Astrocyte of the spinal cord (primary cell): ENCODE measurements at places on chromosomes 12 and 14.

DNA sequence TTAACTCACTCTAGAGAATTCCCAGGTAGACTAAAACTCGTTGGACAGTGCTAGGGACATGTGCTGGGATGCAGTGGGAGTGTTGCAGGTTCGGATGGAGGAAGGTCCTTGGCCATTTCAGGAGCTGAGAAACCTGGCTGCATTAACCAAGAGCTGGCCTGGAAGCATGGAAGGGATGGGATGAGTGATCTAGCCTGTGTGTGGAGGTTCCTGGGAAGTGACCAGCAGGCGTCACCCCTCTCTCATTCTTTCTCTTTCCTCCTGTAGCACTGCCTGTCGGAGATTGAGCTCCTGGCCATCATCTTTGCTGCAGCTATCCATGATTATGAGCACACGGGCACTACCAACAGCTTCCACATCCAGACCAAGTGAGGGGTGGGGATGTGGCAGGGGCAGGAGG is 15.6 kb downstream of the PPP1R1A start:
- no peak for DNase-seq

- DNase-seq: peak; percentile 63
These were observed 97.9 kb upstream of the USP44 start for GRCh38 chr12:95648990-95649791.

- DNase-seq: no peak
These were observed 170.3 kb downstream of the GRIN2B start for GRCh38 chr12:13811061-13811460.

GRCh38 chr12:107986183-107986582 is 142.9 kb upstream of the WSCD2 start:
- DNase-seq: no peak

DNA sequence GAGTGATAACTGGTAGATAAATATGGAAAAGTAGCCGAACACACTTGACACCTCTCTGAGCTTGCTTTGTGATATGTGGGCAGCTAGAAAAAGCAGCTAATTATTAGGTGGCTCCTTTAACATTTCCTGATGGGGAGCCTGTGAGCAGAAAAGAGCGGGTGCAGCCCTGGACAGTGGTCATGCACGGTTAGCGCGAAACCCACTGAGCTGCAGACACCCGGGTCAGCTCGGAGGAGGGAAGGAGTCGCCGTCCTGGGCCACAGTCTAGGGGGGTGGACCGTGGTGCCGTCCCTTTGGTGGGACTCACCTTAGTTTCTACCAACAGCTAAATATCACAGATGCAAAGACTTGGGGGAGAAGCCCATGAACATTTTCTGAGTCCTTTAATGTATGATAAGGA is 6.6 kb downstream of the COA8 start:
- DNase-seq: no peak

- no peak for DNase-seq
These were observed 428.3 kb downstream of the FUT8 start for GRCh38 chr14:65840786-65841185.

DNA sequence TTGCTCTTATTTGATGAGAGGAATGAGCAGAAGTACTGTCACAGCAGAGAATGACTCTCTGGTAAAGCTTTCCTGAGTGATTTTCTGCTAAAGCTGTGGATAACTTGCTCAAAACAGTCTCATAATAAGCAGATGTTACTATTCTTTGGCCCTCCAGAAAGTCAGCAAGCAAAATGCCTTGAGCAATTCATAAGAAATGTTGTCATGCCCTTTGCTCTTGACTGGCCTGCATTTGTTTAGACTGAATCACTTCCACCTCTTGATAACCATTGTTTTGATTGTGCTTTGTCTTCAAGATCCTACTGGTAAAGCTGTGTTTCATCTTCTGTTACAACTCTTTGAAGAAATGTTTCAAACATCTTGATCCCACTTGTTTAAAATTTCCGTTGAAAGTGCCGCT is 457.9 kb upstream of the FOXG1 start:
- DNase-seq: peak; percentile 91

DNA sequence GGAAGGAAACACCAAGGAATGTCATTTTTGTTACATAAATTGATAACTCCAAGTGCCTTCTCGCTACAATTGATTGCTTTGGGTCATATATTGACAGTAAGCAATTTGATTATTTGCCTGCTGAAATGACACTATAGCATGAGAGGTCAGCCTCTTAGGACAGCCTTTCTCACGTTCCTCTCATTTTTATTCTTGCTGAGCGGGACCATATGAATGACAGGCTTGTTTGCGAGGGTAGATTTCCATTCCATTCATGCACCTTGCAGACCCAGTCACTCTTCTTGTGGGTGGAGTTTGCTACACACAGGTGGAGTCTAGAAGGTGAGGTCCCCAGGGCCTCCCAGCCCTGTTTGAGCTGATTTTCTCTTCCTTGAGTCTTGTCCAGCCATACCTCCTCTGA is 27.3 kb downstream of the DAAM1 start:
- no peak for DNase-seq

GRCh38 chr12:132049876-132050275 is 94.2 kb downstream of the DDX51 start:
- no peak for DNase-seq

DNA sequence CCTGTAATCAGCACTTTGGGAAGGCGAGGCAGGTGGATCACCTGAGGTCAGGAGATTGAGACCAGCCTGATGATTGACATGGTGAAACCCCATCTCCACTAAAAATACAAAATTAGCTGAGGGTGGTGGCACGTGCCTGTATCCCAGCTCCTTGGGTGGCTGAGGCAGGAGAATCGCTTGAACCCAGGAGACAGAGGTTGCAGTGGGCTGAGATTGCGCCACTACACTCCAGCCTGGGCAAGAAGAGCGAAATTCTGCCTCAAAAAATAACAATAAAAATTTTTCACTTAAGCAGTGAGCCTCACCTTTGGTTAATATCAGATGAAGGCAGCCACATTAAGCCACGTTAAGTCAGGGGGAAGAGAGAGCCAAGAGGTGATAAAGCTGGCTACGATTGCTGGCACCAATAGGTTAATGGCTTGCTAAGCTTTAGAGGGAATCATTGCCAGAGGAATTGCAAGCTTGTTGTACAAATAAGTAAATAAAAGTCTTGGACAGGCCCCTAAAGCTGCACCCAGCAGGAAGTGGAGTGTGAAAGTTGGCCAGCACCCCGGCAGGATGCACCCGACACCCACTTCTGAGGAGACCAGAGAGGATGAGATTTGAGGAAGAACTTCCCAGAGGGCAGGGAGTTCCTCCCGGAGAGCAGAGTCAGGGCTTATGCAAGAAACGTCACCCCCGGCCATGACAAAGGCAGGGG is 41.3 kb upstream of the TESC start:
- DNase-seq: no peak

GRCh38 chr12:53287741-53288216 is 7.6 kb upstream of the PFDN5 start:
- peak; percentile 54 for DNase-seq

GRCh38 chr14:59631237-59631636 is 54.6 kb upstream of the CCDC175 start:
- no peak for DNase-seq

DNA sequence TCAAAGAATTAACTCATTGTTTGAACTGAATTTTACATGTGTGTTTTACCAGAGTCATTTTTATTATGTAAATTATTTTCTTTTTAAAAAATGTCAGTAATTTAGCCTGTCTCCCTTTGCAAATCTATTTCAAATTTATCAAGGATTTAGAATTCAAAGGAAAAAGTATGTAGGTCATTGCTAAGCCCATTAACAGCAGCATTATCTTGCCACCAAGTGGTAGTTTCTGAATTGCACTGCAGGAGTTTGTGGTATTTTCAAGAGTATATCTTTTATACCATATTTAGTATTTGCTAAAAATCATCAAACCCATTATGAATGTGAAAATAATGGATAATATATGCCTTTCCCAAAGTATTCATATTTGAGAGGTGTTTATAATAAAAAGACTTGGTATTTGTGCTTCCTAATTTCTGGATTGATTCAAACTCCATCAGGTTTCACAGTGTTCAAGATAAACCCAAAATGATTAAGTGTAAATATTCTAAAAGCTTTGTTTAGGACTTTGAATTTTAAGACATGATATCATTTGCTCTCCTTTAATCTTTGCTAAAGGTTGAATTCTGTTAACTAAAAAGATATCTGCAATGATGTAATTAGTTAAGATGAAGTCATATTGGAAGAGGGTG is 711.4 kb downstream of the FSCB start:
- DNase-seq: peak; percentile 8

GRCh38 chr14:104746934-104747481 is 5.9 kb upstream of the SIVA1 start:
- no peak for DNase-seq

DNA sequence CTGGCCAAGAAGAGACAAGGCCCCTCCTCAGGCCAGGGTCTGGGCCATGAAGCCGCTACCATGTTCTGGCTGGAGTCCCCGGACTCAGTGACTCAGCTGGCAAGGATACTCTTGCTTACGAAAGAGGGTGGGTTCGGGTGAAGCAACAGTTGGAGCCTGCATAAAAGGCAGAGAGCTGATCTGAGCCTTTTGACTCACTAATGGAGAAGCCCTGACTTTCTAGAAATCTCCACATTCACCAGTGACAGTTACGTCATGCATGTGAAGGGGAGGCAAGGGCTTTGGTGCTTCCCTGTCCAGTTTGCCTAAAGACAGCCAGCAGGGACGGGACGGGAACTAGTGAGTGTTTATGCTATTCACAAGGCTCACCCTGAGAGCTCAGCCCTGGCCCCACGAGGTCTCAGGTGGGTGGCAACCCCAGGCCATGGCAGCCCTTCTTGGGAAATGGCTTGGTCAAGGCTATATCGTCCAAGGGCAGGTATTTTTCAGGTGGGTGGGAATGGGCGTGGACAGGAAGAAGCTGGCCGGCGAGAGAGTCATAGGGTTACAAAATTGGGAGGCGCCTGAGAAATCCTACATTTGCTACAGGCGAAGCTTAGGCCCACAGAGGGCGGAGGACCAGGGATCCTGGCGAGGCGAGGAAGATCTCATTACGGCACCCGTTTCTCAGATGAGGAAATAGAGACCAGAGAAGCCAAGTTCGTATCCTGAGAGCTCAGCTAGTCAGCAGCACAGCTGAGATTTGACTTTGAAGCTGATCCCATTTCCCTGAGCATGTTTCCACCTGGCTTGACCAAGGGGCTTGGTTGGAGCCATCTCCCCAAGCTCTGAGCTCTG is 314.6 kb downstream of the BCL11B start:
- peak; percentile 74 for DNase-seq

DNA sequence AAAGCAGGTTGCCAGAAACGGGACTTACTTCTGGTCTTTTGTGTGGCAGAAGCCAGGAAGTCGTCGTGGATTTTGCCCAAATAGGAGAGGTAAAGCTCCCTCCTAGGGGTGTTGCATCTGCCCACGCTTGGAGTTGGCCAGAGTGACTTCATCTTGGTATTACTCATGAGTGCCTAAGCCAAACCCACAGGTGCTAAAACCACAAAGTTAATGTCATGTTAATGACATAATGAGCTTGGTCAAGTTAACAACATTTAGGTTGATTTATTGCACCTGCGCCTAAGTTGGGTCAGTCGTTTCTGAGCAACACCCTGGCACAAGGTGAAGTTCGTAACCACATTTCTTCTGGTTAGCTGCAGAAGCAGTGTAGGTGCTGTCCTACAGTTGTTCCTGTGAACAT is 225.2 kb downstream of the FUT8 start:
- peak; percentile 45 for DNase-seq

- no peak for DNase-seq
These were observed 119.0 kb downstream of the RBM19 start for GRCh38 chr12:113846883-113847755.

DNA sequence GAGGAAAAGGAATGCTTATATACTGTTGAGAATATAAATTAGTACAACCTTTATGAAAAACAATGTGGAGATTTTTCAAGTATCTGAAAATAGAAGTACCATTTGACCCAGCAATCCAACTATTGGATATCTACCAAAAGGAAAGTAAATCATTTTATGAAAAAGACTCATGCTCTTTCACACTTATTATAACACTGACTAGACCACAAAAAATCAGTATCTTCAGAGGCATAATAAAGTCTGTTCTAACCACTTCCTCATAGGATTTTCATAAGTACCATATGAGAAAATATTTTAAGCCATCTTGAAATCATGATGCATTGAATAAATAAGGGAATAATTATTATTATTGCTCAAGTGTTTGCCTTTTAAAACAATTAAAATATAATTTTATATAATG is 90.8 kb downstream of the SLCO1B1 start:
- no peak for DNase-seq

GRCh38 chr14:75170772-75171171 is 5.6 kb downstream of the TMED10 start:
- DNase-seq: no peak

- DNase-seq: peak; percentile 89
These were observed at the start of gene TMEM106C for GRCh38 chr12:47963340-47964040. Gene TMEM106C, plus strand, starts transcription at chr12:47963596. Its CDS starts 641 bp downstream, at chr12:47964237.

GRCh38 chr12:12099102-12099501 is 28.4 kb downstream of the BCL2L14 start:
- no peak for DNase-seq

DNA sequence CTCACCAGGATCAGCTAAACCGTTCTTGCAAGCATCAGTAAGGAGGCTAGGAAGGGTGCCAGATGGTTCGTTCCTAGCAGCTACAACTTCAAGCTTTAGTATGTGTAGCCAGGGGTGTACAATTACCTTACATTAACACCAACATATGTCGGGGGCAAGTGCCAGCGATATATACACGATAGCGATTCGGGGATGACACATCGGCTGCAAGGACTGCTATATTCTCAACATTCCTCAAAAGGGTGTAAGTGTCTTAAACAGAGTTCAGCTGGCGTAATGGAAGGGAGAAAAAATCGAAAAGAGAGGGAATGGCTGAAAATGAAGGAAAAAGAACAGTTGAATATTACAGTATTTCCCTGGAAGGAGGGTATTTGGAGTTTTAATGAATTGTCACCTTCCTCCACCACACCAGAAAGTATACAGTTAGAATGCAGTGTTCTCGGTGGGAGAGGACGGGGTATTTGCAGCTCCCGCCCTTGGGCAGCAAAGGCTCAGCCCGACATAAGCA is 545 bp downstream of the LIMA1 start:
- peak; percentile 32 for DNase-seq

DNA sequence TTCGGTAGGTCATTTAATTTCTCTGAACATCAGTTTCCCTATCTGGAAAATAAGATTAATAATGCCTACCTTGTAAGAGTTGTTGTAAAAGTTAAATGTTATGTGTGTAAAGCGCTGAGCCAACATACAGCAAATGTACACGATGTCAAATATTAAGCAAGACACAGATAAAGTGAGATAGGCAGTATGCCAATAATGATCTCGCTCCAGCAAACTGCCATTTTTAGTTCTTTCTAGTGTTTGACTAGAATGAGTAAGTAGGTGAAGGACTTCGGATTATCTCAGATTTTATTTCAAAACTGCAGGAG is 840 bp downstream of the DHRS7 start:
- no peak for DNase-seq

GRCh38 chr12:5248999-5249526 is 182.8 kb upstream of the NTF3 start:
- no peak for DNase-seq

DNA sequence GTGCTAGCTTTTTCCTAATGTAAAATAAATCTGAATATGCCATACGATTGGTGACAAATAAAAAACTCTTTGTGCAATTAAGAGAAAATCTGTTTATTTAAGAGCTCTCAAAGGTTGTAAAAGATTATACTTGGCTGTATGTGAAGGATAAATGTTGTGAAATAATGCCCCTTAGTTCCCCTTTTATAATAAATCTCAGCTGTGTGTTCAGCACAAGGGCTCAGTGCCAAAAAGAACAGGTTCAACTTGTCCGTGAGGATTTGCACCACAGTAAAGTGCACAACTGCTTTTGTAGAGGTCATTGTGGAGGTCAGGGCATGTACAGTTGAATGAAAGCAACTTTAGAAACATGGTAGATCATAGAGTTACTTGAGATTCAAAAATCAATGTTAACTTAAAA is 118.6 kb downstream of the TRMT5 start:
- DNase-seq: peak; percentile 29

GRCh38 chr12:120529641-120530417 is 871 bp upstream of the COQ5 start:
- DNase-seq: peak; percentile 64
